ENCODE measurements at places on chromosomes 6 and 20.

GRCh38 chr20:37644605-37645004 is 49.2 kb upstream of the CTNNBL1 start:
- peaks cover 7% of the 10 kb centered on the region for H3K27me3 ChIP-seq
- DNase-seq, result no peak
- H3K27ac ChIP-seq, result no peak overlapping the region
- no peaks in the 10 kb centered on the region for H3K4me1 ChIP-seq
- no peaks in the 10 kb centered on the region for H3K36me3 ChIP-seq

- no peak overlapping the region for H3K27ac ChIP-seq
- H3K36me3 ChIP-seq, result no peaks in the 10 kb centered on the region
- no peaks in the 10 kb centered on the region for H3K27me3 ChIP-seq
These were observed 9.3 kb downstream of the BMP5 start for GRCh38 chr6:55866128-55866527.

DNA sequence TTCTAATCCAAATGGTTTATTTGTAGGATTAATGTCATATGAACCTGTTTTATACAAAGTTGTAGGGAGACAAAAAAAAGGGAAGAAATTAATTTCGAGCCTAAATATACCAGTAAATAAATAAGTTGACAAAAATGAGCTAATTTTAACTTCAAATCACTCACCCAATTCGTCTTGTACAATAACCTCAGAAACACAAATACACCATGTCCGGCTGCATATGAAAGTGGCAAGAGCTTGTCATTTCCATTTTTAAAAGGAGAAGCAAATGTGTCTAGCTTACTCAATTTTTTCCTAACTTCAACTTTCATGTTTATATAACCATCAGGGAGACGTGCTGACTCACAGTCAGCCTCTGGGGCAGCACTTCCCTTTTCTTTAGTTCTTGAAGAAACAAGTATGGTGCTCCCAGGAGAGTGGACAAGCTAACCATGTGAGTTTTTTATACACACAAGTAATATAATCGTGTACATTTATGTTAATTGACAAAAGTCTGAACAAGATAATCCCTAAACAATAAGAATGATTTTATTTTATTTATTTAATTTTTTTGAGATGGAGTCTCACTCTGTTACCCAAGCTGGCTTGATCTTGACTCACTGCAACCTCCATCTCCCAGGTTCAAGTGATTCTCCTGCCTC is 55.5 kb upstream of the SGK1 start:
- H3K27ac ChIP-seq, result peak overlapping the region; percentile 98
- peak overlapping the region; percentile 2 for H3K4me3 ChIP-seq
- peaks cover 54% of the 10 kb centered on the region for H3K4me1 ChIP-seq
- no peaks in the 10 kb centered on the region for H3K27me3 ChIP-seq

DNA sequence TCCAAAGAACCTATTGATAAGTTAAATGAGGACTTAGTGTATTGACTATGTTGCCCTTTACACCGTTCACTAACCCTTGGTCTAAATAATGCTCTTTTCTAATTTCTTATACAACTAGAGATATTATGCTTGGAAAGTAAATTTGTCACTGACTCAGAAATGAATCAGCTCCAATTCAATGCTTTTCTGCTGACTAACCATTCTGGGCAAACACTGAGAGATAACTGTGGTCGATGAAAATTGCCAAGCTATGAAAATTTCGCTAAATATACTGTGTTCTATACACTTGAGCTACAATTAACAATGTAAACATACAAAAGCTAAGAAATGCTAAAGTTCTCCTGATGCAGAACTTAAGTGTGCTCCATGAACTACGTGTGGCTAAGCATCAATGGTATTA is 23.1 kb upstream of the FBXO9 start:
- H3K27me3 ChIP-seq, result no peaks in the 10 kb centered on the region
- no peak overlapping the region for H3K27ac ChIP-seq
- H3K36me3 ChIP-seq, result peaks cover 28% of the 10 kb centered on the region
- no peak overlapping the region for H3K4me3 ChIP-seq
- no peak for DNase-seq
- no peaks in the 10 kb centered on the region for H3K4me1 ChIP-seq

- no peak for DNase-seq
- no peak overlapping the region for H3K27ac ChIP-seq
- no peaks in the 10 kb centered on the region for H3K36me3 ChIP-seq
- no peaks in the 10 kb centered on the region for H3K27me3 ChIP-seq
These were observed 169.8 kb downstream of the KLHL32 start for GRCh38 chr6:97094376-97094775.

- H3K4me3 ChIP-seq, result no peak overlapping the region
- no peak overlapping the region for H3K27ac ChIP-seq
- no peak for DNase-seq
These were observed 94.2 kb downstream of the UTRN start for GRCh38 chr6:144379356-144379755.

DNA sequence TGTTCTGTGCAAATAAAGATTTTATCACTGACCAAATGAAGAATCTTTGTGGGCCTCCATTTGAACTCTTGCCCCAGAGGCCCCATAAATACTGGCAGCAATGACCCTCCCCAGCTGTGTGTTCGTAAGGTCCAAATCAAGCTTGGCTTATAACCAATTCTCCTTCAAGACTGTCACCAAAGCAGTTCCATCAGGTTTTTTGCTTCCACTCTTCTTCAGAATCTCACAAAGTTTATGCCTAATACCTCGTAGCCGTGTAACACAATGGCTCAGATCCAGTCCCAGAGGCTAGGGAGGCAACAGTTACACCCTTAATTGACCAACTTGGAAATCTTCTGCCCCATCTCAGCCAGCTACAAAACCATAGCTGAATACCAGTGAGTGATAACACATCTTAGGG is 120.5 kb downstream of the HIVEP2 start:
- no peak overlapping the region for H3K4me3 ChIP-seq
- no peak for DNase-seq
- H3K36me3 ChIP-seq, result no peaks in the 10 kb centered on the region
- peaks cover 7% of the 10 kb centered on the region for H3K4me1 ChIP-seq

- H3K27ac ChIP-seq, result no peak overlapping the region
- H3K4me3 ChIP-seq, result no peak overlapping the region
- peaks cover 19% of the 10 kb centered on the region for H3K4me1 ChIP-seq
- DNase-seq, result no peak
- H3K27me3 ChIP-seq, result peaks cover 8% of the 10 kb centered on the region
- H3K36me3 ChIP-seq, result no peaks in the 10 kb centered on the region
These were observed 2.8 kb upstream of the PARD6B start for GRCh38 chr20:50728486-50728980.

DNA sequence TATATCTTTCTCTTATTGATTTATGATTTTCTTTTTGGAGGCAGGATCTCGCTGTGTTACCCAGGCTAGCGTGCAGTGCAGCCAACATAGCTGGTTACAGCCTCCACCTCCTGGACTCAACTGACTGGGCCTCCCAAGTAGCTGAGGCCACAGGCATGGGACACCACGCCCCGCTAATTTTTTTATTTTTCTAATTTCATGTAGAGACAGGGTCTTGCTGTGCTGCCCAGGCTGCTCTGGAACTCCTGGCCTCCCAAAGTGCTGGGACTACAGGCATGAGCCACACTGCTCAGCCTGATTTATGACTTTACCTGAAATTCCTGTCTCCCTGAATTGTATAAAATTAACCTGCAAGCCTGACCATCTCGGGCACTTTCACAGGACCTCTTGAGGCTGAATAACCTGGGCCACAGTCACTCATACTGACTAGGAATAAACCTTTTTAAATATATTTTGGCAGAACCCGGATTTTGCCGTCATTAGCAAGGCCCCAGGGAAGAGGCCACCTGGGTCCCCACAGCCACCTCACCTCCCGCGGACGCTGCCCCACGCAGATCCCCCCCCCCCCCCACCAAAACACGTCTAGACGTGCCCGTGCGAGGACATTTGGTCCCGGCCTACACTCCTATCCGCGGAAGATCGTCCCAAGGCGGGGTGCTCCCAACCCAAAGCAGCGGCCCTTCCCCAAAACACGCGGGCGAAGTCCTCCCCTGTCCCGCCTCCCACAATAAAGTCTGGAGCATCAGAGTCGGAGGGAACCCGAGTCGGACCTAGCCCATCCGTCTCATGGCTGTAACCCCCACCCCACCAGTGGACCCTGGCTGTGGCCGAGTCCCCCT is 902 bp downstream of the ZNF337 start:
- H3K4me3 ChIP-seq, result peak overlapping the region; percentile 94
- no peak for DNase-seq
- peaks cover 10% of the 10 kb centered on the region for H3K4me1 ChIP-seq
- no peaks in the 10 kb centered on the region for H3K27me3 ChIP-seq

DNA sequence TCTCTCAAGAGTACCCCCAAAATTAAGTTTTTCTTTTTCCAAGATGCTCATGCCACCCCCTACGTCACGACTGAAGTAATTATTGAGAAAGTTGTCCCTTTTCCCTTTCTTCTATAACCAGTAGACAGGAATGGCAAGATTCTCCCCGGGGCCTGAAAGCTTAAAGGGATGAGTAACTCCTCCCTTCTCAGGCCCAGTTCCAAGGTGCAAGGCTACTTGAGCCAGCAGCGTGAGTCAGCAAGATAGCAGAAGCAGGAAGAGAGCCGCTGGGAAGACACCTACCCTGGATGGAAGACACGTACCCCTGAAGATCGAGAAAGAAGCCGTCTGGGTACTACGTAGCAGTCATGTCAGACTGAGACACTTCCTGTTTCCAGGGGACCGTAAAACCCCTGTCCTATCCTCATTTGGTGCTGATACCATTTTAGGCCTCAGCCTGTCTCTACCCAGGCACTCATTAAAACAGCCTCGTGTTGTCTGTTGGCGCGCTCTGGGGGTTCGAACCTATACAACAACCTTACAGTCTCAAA is 241.0 kb downstream of the ADGRG6 start:
- no peak for DNase-seq
- H3K4me3 ChIP-seq, result no peak overlapping the region
- H3K36me3 ChIP-seq, result no peaks in the 10 kb centered on the region
- no peaks in the 10 kb centered on the region for H3K4me1 ChIP-seq

GRCh38 chr6:110366975-110367374 is 8.8 kb upstream of the METTL24 start:
- H3K4me1 ChIP-seq, result no peaks in the 10 kb centered on the region
- no peak overlapping the region for H3K4me3 ChIP-seq
- no peaks in the 10 kb centered on the region for H3K36me3 ChIP-seq
- no peaks in the 10 kb centered on the region for H3K27me3 ChIP-seq
- no peak for DNase-seq

DNA sequence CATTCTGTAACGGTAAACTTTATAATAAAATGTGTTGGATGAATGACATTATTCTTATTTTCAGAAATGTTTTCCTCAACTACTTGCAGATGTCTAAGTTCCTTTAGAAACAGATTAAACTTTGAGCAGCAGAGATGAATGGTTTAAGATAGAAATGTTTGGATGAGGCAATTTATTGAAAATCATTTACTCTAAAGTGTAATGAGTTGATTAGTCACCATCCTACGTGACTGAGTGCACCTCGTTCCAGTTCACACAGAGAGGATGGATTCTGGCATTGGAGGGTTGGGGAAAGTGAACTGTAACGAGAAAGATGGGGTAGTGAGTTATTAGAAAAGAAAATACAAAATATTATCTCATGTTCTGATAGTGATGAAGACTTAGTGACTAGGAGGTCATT is 28.7 kb downstream of the SMPDL3A start:
- H3K4me3 ChIP-seq, result no peak overlapping the region
- H3K27me3 ChIP-seq, result peaks cover 2% of the 10 kb centered on the region
- H3K4me1 ChIP-seq, result no peaks in the 10 kb centered on the region
- no peaks in the 10 kb centered on the region for H3K36me3 ChIP-seq
- no peak for DNase-seq
- H3K27ac ChIP-seq, result no peak overlapping the region

- peak overlapping the region; percentile 75 for H3K4me3 ChIP-seq
- peak; percentile 18 for DNase-seq
- H3K36me3 ChIP-seq, result no peaks in the 10 kb centered on the region
- no peaks in the 10 kb centered on the region for H3K27me3 ChIP-seq
These were observed 56.5 kb upstream of the TENT5A start for GRCh38 chr6:81808851-81809570.

- H3K27me3 ChIP-seq, result no peaks in the 10 kb centered on the region
- no peak for DNase-seq
- H3K36me3 ChIP-seq, result peaks cover 41% of the 10 kb centered on the region
- peaks cover 15% of the 10 kb centered on the region for H3K4me1 ChIP-seq
These were observed 591 bp downstream of the IDH3B start for GRCh38 chr20:2663364-2663886.

DNA sequence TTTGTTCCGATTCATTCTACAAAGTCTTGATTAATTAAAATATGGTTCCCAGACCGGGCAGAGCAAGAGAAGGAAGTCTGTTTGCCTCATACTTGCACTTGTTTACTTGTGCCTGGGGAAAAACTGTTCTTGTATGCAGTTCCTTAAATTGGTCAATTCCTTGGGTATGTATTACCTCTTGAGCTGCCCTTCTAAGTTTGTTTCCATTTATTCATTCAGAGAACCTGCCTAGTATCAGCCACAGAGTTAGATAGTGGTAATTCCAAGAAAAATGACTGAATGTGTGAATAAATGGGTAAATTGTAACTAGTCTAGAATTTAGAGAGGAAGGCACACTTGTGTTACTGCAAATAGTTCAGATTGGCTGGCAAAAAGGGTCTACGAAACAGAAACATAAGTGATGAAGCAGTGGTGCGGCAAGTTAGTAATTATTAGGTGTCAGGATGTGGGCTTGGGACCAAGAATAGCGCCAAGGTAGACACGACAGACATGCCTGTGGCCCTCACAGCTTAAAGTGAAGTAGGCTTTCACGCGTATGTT is 525 bp upstream of the MAK start:
- DNase-seq, result peak; percentile 70
- peak overlapping the region; percentile 76 for H3K4me3 ChIP-seq
- peak overlapping the region; percentile 49 for H3K27ac ChIP-seq
- no peaks in the 10 kb centered on the region for H3K36me3 ChIP-seq
- peaks cover 26% of the 10 kb centered on the region for H3K4me1 ChIP-seq

GRCh38 chr20:24588047-24588635 is 118.7 kb downstream of the SYNDIG1 start:
- H3K27ac ChIP-seq, result no peak overlapping the region
- no peaks in the 10 kb centered on the region for H3K27me3 ChIP-seq
- no peak overlapping the region for H3K4me3 ChIP-seq
- no peaks in the 10 kb centered on the region for H3K36me3 ChIP-seq

DNA sequence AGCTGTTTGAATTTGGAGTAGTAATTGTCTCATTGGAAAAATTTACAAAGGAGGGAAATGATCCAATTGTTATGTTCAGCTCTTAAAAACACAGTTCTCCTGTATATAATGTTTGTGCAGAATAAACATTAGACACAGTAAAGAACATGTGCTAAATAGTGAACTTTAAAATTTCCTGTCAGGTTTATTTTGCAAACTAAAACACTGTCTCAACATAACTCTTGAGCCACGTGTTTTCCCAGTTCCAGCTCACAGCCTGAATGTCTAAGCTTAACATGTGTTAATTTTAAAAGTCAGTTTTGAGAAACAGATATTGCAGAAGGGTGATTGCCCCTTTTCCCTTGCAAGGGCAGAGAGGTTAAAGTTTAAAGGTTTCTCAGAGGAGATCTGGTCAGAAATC is 20.6 kb downstream of the EPHA7 start:
- no peak for DNase-seq
- H3K4me3 ChIP-seq, result no peak overlapping the region
- H3K27ac ChIP-seq, result no peak overlapping the region
- no peaks in the 10 kb centered on the region for H3K4me1 ChIP-seq
- no peaks in the 10 kb centered on the region for H3K36me3 ChIP-seq
- no peaks in the 10 kb centered on the region for H3K27me3 ChIP-seq

DNA sequence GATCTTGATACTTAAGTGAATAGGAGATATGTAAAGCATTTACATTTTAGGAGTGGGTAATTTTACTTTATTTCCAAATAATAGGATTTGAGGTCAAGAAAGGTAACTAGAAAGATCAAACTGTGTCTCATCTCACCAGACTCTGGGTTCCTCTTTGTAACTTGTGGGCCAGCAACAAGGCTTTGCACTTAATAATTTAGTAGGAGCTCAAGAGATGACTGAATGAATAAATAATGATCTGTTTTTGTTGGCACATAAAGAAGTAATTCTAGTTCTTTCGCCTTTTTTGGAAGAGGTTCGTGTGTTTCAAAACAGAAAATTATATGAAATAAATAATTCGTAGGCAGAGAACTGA is 67.4 kb upstream of the FABP7 start:
- H3K36me3 ChIP-seq, result no peaks in the 10 kb centered on the region
- H3K4me1 ChIP-seq, result peaks cover 53% of the 10 kb centered on the region
- DNase-seq, result no peak
